ENCODE measurements at places on chromosomes 4 and X.

DNA sequence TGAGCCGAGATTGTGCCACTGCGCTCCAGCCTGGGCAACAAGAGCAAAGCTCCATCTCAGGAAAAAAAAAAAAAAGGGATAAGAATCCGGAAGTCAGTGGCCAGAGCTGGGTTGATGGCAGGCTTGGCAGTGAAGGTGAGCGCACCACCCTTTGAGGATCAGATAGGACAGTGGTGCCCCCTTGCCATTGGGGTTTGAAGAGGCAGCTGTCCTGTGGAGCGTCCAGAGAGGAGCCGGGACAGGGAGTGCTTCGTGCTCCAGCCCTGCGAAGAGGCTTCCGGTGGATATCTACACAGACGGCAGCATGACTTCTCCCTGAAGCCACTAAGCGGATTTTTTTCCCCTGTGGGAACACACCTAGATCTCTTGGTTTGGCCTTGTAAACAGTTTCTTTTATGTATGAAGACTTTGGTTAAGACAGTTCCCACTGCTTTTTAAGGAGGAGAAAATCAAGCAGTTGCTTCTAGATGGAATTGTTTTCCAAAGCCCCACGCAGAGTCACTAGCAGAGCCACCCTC lies 6.5 kb downstream of the TBC1D14 start:
- DNase-seq = no peak

DNA sequence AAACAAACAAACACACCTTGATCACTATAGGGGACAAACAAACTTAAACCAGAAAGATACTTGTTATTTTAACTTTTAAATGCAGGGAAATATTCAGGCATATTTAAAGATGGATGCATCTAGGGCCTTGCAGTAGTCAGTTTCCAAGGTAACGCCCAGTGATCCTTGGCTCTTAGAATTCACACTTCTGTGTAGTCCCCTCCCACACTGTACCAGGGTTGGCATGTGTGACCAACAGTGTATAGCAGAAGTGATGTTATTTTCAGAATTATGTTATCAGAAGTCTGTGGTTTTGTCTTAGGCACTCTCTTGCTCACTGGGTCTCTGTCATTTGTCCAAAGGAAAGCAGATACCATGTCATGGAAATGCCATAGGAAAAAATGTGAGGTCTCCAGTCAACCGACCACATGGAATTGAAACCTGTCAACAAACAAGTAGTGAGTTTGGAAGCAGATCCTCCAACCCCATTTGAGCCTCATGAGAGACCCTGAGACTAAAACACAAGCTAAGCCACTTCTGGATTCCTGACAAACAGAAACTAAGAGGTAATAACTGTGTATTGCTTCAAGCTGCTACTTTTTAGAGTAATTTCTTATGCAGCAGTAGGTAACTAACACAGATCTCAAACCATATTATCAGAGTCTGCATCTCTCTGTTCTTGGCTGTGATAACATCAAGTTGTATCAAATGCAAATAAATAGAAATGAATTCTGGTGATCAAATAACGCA lies 670.3 kb downstream of the KCTD8 start:
- DNase-seq = no peak

- peak; percentile 26 for DNase-seq
Observed at GRCh38 chr4:101018836-101019235, 328.5 kb downstream of the PPP3CA start.

GRCh38 chrX:22135994-22136684 lies 104.0 kb downstream of the PHEX start:
- DNase-seq = peak; percentile 40

GRCh38 chr4:26529479-26529878 lies 39.2 kb upstream of the CCKAR start:
- DNase-seq = no peak

GRCh38 chr4:34157547-34157946 lies 2086.8 kb downstream of the ARAP2 start:
- no peak for DNase-seq

DNA sequence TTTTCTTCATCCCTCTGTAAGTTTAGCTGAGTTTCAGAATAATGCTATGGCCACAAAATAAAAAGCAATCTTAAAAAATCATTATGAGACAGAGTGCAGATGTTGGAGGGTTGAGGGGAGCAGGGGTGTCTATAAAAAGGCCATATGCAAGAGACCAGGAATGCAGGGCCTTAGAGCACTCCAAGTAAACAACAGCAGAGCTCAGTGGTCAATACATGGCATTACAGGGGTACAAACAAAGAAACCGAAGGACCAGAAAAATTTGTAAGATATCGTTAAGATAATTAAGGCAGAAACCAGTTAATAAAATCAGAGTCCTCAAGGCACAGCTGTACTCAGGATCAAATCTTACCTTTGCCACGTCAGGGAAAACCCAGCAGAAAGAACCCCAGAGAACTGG lies 28.4 kb upstream of the NDST3 start:
- no peak for DNase-seq

- DNase-seq = no peak
Observed at GRCh38 chr4:135269125-135269890, 1067.7 kb upstream of the PABPC4L start.

DNA sequence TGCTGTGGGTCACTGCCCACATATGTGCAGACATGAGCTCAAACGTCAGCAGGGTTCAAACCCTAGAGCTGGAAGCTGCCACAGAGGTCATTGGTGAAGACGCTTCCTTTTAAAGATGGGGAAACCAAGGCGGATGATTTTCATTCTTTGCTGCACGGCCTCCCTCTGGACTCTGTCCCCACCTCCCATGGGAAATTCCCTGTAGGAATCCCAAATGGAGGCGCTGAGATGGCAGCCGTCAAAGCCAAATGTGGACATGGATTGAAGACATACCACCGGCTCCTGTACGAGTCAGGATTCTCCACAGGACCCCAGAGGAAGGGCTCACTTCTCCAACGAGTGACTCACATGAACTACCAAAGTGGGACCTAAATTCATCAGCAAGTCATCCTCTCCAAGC lies 286.4 kb downstream of the CRLF2 start:
- no peak for DNase-seq

GRCh38 chrX:9562851-9563250 lies 98.0 kb downstream of the TBL1X start:
- DNase-seq = no peak

DNA sequence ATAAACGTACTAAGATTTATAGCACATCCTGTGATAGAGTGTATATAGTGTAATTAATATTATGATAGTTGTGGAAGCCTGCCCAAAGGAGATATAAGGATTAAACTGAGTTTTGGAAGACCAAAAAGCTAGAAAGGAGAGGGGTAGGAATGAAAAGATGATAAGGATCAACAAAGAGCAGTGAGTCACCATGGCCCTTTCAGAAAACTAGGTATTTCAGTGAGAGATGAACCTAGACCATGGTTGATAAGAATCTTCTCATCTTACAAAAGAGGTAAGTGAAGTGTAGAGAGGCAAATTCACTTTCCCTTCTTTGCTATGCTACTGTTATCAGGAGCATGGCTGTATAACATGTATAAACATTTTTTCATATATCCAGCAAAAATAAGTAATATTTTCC lies 133.8 kb upstream of the PLAC1 start:
- no peak for DNase-seq

- DNase-seq = no peak
Observed at GRCh38 chr4:166309286-166309685, 436.2 kb downstream of the TLL1 start.

DNA sequence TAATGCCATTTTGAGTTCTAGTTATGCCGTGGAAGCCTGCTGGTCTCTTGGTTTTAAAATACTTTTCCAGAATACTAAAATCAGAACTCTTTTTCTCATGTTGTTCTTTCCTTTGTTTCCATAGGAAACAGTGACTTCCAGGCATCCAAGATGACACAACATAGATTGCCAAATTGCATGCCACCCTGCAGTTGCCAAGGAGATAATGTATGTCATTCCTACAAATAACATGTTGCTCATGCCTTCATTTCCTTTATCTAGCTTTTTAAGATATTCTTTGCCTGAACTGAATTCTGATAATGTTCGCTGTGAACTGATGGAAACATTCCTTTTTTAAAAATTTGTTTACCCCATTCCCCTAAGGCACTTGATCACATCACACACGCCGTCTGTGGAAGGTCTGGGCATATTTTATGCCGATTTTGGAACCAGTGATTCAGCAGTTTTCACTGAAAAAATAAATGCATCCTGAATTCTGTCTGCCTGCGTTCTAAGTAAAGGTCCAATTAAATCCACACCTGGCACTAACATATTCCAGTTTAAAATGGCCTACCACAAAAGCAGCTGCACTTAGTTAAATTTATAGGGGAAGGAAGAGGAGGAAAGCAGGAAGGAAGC lies 38.0 kb upstream of the COX7B2 start:
- no peak for DNase-seq

DNA sequence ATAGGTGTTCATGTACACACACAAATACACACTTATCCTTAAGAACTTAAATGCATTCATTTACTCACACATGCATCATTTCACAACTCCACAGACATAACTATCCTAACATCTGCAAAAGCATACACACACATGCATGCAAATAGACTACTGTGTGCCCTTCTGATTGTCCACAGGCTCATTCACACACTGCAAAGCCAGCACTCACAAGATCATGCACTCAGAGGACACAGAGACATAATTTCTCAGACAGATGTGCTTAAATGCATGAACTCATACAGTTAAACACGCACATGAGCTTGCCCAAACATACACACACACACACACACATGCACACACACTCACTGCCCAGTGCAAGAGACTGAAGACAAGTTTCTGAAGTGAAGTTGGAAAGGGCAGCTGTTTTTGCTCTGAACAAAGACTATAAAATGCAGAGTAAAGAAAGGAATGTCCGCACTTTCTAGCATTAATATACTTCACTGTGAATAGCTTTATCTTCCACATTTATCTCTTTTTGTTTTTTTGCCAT lies 1018.0 kb upstream of the HS3ST1 start:
- no peak for DNase-seq

- DNase-seq = no peak
Observed at GRCh38 chrX:87397103-87397886, 120.3 kb upstream of the KLHL4 start.

DNA sequence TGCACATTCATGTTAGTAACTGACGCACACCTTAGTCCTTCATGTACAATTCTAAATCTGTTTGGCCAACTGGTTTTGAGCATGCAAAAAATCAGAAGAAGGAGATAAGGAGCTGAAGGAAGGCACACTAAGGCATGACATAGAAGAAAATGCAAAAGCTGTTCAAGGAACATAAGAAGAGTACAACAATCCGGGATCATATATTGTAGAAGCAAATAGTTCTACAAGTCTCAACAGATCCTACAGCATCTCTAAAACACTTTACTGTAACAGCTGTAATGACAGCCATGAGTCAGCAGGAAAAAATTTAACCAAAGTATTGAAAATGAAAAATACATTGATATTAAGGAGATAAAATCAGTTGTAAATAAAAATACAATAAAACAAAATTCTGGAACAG lies 57.7 kb downstream of the KLHL13 start:
- DNase-seq = no peak

DNA sequence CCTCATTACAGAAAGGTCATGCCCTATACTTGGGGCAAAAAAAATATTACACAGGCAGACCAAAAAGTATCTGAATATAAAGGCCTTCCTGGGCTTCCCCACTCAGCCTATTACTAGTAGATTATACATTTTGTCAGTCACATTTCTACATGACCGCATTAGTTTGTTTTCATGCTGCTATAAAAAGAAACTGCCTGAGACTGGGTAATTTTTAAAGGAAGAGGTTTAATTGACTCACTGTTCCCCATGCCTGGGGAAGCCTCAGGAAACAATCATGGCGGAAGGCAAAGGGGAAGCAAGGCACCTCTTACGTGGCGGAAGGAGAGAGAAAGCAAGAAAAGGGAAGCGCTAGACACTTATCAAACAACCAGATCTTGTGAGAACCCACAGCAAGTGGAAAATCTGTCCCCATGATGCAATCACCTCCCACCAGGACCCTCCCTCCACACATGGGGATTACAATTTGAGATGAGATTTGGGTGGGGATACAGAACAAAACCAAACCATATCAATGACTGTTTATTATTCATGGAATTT lies 1312.0 kb downstream of the PCDH7 start:
- no peak for DNase-seq

DNA sequence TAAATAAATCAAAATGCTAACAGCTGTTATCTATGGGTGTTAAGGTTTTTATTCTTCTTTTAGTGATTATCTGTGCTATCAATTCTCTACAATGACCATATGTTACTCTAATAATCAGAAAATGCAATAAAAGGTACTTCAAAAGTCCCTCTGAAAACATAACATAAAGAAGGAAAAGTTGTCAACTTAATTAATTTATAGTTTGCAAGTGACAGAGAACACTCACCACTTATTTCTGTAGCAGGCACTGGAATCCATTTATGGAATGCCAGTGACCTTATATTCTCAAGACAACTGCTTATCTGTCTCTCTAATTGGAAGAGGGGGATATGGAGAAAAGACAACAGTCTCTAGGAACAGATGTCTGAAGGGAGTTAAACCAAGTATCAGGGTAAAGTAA lies 25.6 kb upstream of the PLS3 start:
- no peak for DNase-seq

GRCh38 chr4:150751648-150752047 lies 169.7 kb downstream of the MAB21L2 start:
- DNase-seq = no peak

- DNase-seq = no peak
Observed at GRCh38 chrX:134184936-134185335, 52.0 kb upstream of the CCDC160 start.

DNA sequence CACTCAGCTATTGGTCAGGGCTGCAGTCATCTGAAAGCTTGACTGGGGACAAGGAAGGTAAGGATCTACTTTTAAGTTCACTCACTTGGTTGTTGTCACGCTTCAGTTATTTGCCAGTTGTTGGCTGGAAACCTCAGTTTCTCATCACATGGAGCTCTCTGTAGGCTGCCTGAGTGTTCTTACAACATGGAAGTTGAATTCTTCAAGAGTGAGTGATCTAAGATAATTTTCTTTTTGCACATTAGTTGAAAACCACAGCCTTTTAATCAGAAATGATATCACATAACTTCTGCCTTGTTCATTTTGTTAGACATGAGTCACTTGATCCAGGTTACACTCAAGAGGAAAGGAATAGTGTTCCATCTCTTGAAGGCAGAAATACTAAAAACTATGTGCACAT lies 552.7 kb downstream of the RAPGEF2 start:
- no peak for DNase-seq

GRCh38 chrX:9211269-9211668 lies 177.3 kb upstream of the FAM9B start:
- no peak for DNase-seq

GRCh38 chrX:445727-446126 lies 59.0 kb upstream of the PPP2R3B start:
- DNase-seq = no peak

Measured in OCI-LY7 (cell line).